Ecto neural progenitor cell (in vitro differentiated cells): ENCODE measurements at places on chromosomes 7 and 10.

- DNase-seq: no peak
Observed at GRCh38 chr7:69412331-69413146, 185.7 kb upstream of the AUTS2 start.

DNA sequence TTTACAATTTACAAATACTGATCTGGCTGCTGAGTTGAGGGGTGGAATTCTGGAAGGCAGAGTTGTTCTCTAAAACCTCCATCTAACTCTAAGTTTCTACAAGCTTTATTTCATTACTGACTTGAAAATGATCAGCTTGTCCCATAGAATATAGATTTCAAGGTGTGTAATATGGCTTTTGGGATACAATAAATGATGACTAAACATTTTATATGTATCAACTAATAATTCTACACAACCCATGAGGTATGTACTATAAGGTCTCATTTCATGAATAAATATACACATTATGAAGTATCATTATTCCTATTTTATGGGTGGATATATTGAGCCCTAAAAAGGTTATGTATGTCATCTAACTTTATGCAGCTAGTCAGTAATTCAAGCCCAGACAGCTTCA lies 1214.3 kb upstream of the SORCS1 start:
- no peak for DNase-seq

- DNase-seq: no peak
Observed at GRCh38 chr10:78045237-78045636, 11.6 kb downstream of the RPS24 start.

GRCh38 chr7:157016024-157016351 lies 5.5 kb upstream of the MNX1 start:
- DNase-seq: no peak

GRCh38 chr10:43821103-43821502 lies 172.4 kb upstream of the ZNF32 start:
- DNase-seq: no peak

- no peak for DNase-seq
Observed at GRCh38 chr10:32995751-32996150, 37.7 kb upstream of the ITGB1 start.

- DNase-seq: peak; percentile 17
Observed at GRCh38 chr10:62614389-62615157, 189.9 kb upstream of the ADO start.

- no peak for DNase-seq
Observed at GRCh38 chr10:65793738-65794425, 1132.0 kb upstream of the LRRTM3 start.

GRCh38 chr10:99172128-99172738 lies 63.4 kb downstream of the HPSE2 start:
- peak; percentile 55 for DNase-seq

DNA sequence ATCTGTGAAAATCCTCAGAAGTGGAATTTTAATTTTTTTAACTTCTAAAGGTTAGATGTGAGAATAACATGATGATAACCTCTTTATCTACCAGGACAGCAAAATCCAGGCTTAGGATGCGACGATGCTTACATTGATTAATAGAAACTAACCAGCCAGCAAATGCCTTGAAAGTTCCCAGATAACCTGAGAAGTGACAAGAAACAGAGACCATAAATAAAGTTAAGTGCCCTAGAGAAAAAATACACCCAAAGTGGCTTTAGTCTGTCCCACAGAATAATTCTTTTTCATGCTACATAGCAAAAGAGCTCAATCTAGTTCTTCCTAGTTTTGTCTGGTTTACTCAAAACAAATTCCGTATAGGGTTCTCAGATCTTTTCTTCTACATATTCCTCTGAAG lies 262.7 kb downstream of the WDR11 start:
- no peak for DNase-seq

DNA sequence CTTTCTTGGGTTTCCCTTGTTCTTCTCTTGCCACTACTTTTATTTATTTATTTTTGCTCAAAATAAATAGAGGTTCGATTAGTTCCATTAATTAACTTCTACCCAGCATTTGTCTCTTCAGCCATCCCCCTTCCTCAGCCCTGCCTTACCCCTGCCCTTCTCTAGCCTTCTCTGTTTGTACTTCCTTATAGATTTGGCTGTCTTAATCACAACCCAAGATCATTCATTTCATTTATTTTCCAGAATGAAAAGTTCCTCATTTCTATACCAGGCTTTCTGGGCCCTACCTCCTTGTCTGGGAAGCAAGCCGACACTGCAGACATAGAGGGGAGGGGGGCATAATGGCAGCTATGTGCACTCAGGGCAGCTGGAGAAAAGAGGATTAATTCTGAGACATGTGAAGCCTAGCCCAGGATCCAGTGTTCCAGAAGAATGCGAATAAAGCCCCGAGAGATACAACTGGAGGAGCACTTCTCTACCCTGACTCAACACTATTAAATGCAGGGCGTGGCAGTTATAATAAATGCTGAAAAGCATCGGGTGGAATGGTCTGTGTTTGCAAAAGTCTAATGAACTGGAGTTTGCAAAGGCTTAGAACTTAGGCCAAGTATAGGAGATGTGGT lies 6.4 kb upstream of the PDCD4 start:
- no peak for DNase-seq

DNA sequence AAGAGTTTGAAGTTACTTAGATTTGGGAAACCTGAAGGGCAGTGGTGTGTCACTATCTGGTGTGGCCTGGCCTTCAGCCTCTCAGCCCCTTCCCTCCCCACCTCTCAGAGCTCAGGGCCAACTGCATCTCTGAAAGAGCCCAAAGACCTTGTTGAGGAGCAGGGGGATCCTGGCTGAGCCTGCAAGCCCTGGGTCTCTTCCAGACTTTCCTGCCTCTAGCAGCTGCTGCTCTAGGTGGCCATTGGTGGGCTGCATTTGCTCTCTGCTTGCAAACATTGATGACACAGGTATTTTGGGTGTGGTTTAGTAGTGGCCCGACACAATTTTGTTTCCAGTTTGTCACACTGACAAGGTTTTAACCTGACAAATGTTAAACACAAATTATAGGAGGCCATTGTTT lies 3.1 kb upstream of the UPP1 start:
- no peak for DNase-seq

- DNase-seq: no peak
Observed at GRCh38 chr7:18941207-18941606, 176.2 kb downstream of the TWIST1 start.

DNA sequence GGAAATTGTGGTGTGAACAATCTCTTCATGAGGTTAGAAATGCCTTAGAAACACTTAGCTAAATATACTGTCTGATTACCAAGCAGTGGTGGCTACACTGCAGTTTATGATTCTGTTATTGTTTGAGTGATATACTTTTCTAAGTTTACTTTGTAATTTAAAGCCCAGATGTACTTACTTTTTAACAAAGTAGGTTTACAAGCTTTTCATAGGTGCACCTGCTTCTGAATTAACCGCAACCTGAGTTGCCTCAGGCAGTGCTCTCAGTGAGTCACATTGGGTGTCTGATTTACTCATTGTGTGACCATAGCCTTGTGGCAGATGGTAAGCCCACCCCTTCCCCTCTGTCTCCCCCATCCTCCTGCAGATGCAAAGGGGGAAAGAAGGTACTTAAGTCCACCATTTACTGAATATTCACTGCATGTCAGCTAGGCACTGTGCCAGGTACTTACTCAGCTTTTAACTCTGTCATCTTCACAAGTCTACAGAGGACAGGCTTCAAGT lies 9.0 kb downstream of the MTURN start:
- DNase-seq: no peak

DNA sequence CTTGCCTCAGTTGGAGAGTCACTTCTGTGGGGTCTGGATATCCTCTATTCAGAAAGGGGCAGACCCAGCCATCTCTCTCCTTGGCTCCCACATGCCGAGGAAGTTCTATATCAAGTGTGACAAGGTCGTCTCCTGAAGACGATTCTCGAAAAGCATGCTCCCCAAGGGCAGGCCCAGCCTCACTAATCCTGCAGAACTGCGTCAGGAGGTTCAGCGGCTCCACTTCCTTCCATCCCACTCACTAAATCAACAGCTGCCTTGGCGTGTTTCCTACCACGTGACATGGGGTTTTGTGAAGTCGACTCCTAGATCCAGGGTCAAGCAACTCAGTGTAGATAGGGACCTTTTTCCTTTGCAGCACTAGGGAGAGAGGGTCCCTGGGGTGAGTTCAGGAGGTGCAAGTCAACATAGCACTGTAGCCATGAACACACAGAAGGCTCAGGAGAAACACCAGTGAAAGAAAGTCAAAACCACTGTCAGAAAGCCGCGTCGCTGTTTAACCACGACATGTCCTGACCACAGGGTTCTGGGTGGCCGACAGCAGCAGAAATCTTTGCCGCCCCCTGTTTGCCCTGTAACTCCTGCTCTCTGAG lies 156.4 kb downstream of the PRPF18 start:
- DNase-seq: no peak

DNA sequence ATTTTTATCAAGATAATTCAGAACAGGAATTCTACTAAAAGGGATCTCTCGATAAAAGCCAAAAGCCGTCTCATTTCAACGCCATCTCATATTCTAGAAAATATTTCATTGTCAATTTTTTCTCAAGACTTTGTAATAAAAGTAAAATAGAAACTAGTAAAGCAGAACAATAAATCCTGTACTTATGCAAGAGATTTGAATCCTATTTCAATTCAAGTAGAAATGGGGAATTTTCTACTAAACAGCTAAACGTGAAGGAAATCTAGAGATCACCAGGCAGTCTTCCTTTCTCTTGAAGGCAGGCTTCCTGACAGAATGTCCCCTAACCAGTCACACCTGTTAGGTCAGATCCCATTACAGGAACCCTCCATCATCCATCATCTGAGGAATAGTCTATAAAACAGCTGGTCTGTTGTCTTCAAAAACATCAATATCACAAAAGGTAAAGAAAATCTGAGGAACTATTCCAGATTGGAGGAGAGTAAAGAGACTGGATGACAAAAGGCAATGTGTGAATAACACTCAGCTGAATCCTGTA lies 23.7 kb downstream of the USP6NL start:
- DNase-seq: no peak

GRCh38 chr7:115133248-115133647 lies 211.4 kb downstream of the MDFIC start:
- DNase-seq: no peak

GRCh38 chr10:75861582-75861981 lies 430.2 kb downstream of the LRMDA start:
- no peak for DNase-seq

DNA sequence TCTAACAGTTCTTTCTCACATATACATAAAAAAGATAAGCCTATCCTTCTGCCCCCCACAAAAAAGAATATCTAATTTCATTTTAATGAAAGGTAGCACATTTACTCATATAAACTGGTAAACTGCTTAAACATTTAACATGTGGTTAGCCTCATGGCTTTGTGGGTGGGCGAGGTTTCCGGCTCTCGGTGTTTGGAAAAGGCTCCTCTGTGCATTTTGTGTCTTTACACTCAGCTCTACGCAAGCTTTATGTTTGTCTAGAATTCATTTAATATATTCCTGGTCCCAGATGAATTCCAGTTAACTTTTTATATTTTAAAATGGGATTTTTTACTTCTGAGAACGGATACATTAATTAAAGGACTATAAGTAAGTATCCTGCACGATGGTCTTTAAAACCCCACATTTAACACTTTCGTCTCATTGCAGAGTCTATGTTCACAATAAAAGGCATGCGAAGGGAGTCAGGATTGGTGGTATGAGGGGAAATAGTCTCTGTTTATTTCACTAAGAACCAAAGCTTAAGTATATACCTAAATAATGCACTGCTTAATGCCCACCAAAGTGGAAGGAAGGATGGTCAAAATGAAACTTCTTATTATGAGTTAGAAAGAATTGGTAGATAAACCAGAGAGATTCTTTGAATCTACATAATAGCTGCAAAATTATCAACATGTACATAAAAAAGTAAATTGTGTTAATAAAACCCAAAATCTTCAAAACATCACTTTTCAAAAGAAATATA lies 197.2 kb downstream of the CRPPA start:
- DNase-seq: no peak

DNA sequence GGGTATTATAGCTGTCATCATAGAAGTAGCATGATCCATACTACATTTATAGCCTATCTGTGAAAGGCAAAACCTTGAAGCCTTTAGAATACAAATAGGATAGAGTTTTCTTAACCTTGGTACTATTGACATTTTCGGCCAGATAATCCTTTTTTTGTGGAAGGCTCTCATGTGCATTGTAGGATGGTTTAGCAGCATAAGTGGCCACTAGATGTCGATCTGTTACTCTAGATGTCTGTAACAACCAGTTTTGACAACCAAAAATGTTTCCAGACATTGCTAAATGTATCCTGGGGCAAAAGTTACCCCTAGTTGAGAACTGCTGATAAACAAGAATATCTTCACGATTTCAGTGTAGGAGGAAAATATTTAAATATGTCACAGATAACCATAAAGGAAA lies 319.4 kb upstream of the GALNT17 start:
- no peak for DNase-seq

DNA sequence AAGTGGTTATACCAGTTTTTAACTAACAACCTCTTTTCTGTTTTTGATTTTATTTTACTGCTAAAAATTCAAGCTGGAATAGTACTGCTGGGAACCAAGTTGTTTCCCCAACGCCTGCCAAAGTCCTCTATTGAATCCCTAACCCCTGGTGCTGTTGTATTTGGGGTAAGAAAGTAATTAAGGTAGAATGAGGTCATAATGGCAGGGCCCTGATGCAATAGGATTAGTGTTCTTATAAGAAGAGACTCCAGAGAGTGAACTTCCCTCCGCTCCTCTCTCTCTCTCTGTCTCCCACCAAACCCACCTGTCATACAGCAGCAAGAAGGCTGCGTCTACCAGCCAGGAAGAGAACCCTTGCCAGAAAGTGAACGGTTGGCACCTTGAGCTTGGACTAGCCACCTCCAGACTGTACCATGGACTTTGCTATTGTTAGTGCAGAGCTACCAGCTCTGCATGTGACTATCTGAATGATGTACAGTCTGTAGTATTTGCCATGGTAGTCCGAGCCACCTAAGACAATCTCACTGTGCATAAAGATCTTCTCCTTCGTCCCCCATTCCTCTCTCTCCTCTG lies 86.5 kb upstream of the KLF6 start:
- DNase-seq: no peak

- DNase-seq: no peak
Observed at GRCh38 chr7:120460949-120461348, 188.0 kb downstream of the KCND2 start.
